Hematopoietic multipotent progenitor cell treated with erythropoietin and hydrocortisone succinate and interleukin-3 and kit ligand, for 15 days (in vitro differentiated cells): ENCODE measurements at places on chromosomes 11 and 22.

GRCh38 chr22:50600538-50600937 is at the start of gene MAPK8IP2:
Gene MAPK8IP2, plus strand, starts transcription at chr22:50600793. Its CDS starts 26 bp downstream, at chr22:50600819.
- DNase-seq = no peak

- DNase-seq = no peak
These were observed 61.6 kb upstream of the EIF3D start for GRCh38 chr22:36590441-36591056.

DNA sequence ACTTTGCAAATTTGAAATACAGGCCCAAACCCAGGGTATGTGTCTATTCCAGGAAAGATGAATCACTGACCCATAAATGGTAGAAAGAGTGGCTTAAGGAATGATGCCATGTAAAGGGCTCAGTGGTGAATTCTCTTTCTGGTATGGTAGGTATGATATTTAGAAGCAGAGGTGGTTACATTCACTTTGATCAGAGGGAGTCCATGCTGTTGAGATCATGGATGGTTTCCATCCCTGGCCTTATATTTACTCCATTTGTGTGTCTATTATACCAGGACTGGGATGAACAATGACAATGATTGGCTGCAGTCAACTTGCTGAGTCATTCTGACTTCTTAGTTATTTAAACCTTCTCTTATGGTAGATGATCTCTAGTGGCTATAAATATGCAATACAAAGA is 419.8 kb upstream of the LRRC4C start:
- DNase-seq = no peak

DNA sequence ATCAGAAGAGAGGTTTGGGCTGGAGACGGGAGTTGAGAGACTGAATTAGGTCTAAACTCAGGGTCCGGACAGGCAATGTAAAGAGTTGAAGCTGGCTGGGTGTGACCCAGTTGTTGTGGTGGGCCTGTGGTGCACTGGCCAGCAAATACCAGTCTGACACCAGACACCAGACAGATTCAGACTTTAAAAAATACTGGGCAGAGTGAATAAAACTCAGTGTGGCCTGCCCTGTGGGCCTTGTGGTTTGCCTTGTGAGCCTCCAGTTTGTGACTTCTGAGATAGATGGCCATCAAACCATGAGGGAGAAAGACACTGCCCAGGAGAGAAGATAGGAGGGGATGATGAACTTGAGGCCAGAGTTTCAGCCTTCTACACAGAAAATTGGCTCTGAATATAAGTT is 25.8 kb downstream of the RCN1 start:
- no peak for DNase-seq

GRCh38 chr22:28943501-28943879 is 60.1 kb downstream of the ZNRF3 start:
- no peak for DNase-seq

DNA sequence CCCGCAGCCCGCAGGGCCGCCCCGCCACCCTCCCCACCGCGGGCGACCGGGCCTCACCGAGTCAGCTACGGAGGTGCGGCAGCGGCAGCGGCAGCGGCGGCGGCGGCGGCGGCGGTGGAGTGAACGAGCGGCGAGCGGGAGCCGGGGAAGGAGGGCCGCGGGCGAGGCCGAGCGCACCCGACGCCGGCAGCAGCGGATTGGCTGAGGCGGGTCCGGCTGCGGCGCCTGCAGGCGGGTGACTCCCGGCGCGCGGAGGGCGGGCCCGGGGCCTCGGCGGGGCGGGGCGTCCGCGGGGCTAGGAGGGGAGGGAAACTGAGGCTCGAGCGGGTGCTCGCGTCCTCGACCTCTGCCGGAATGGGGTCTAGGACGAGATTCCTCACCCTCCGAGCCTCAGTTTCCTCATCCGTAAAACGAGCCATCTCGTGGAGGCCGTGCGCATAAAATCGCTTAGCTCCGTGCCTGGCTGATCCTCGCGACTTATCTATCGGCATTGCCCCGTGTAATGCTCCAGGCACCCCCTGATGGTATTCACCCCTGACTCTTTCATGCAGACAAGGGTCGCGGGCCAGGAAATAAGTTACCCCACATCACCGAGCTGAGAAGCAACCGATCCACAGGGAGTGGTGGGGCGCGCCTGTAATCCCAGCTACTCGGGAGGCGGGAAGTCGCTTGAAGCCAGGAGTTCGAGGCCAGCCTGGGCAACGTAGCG is at the start of gene CPT1A:
Gene CPT1A (minus strand): TSS at position 199 of the 709 bp plus-strand sequence. CDS start 26,442 bp downstream, outside the sequence.
- DNase-seq = peak; percentile 72

DNA sequence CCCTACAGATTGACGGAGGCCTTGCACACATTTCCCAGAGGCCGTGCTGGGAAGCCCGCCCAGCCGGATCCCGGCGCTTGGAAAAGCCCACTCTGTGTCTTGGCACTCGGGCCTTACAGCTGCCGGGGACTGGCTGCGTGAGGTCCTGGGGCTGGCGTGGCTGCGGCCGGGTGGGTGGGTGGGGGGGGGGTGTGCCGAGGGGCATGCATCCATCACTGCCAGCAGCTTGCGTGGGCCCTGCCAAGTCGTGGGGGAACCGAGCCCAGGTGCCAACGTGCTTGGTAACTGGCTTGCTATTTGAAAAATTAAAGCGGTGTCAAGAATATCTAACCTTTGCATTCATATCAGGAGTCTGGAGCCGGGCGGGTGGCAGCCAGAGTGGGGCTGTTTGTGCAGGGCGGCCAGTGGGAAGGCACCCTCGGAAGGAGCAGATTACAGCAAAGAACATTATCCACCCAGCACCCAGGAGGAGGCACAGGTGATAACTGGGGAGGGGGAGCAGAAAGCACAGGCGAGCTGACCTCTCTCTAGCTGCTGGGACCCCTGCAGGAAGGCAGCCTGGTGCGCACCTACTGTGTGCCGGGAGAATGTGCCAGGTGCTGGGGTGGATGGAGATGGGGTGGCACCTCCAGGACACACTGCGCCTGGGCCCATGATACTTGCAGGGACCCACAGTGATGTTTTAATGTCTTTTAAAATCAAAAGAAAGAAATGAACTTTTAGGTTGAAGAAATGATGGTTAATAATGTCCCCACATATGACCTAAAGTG is 28.5 kb upstream of the SMIM38 start:
- DNase-seq = no peak
